ENCODE measurements at places on chromosomes 7 and 10.

GRCh38 chr7:26321435-26321834, 29.8 kb downstream of the SNX10 start:
- DNase-seq: no peak

DNA sequence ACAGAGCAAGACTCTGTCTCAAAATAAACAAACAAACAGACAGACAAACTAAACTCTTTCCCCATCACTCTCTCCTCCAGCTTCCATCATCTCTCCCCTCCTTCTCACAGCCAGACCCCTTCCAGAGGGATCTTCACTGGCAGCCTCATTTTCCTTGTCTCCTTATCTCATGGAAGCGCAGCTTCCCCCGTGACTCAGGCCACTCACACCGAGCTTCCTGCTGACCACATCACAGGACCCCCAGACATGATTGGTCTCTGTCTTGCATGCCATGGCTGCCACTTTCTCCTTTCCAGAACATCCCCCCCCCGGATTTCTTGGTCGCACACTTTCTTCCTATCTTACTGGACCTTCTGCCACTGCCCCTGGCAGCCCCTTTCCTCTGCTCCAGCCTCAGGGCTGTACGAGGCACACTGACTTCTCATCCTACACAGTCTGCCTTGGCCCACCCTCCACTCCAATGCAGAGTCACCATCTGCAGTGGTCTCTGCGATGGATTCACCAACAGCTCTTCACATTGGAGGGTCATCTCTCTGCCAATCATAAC, 4.9 kb upstream of the INSIG1 start:
- no peak for DNase-seq

DNA sequence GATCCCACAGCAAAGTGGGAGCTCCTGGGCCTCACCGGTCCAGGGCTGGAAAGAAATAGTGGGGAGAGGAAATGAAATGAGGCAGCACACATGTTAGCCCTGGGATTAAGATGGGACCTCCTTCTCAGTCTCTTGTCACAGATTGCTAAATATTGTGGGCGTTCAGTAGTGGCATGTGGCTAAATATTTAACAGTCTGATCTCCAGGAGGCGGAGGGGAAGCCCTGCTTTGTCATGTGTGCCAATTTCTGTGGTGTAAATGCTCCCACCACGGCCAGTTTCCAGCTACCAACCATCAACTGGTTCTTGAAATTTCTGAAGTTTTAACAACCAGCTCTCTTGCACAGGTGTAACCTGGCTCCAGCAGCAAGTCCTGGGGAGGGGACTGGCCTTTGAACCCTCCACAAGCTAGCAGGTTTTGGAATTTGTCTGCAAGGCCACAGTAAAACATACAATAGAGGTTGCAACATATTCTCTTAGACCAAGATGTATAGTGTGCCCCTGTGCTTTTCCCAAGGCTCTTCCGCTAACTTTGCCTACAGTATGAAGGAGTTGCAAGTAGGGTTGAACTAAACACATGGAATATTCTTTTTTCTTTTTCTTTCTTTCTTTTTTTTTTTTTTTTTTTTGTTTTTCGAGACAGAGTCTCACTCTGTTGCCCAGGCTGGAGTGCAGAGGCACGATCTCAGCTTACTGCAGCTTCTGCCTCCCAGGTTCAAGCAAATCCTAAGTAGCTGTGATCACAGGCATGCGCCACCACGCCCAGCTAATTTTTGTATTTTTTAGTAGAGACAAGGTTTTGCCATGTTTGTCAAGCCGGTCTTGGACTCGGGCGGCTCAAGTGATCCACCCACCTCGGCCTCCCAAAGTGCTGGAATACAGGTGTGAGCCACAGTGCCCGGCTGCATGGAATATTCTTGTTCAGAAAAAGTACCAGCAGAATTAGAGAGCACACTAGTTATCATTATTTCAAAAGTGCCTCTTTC, 103.1 kb upstream of the PCBD1 start:
- DNase-seq: no peak

GRCh38 chr7:40979296-40979695, 723.6 kb downstream of the INHBA start:
- DNase-seq: no peak

- no peak for DNase-seq
Observed at GRCh38 chr7:85341121-85341520, 154.3 kb upstream of the SEMA3D start.

GRCh38 chr10:101986624-101986971, 69.4 kb downstream of the ARMH3 start:
- DNase-seq: no peak

- DNase-seq: no peak
Observed at GRCh38 chr10:91771907-91772306, 26.3 kb upstream of the TNKS2 start.

- DNase-seq: no peak
Observed at GRCh38 chr7:126972571-126972970, 280.2 kb downstream of the GRM8 start.

DNA sequence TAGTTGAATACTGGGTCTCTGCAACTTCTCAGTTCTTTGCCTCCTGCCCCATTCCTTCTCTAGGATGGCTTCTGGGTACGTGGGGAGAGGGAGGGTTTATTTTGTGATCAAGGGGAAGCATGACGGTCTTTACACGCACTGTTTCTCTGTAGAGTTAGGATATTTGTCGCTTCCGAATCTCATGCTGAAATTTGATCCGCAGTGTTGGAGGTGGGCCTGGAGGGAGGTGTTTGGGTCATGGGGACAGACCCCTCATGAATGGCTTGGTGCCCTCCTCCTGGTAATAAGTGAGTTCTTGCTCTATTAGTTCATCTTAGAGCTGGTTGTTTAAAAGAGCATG, 311.2 kb downstream of the GALNT17 start:
- no peak for DNase-seq

- no peak for DNase-seq
Observed at GRCh38 chr7:43395351-43395750, 187.6 kb upstream of the STK17A start.

DNA sequence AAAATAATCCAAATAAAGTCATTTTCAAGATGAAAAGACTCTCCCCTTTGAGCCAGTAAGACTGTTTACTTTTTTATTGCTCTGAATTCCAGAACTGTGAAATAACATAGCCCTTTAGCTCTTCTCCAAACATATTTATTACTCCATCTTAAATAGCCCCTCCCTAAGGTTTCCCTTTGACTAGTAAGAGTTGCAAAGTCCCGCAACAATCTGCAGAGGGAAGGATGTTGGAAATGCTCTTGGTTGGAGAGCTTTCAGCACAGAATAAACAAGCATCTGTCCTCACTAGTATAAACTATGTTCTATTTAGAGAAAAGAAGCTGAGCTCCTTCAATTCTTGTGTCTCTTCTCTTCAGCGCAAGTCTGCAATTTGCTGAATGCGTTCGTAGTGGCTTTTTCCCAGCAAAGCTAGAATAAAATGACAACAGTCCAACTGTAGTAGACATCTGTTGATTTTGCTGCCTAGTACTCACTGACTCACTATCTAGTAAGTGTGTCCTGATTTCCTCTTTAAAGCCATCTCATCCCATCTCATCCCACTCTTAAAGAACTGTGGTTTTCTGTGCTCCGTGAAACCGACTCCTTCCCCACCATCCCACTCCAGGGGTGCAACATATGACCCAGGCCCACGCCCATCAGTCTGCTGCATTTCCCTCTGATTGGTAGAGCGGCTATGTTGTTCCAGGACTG, 104.0 kb downstream of the FAM107B start:
- DNase-seq: no peak

DNA sequence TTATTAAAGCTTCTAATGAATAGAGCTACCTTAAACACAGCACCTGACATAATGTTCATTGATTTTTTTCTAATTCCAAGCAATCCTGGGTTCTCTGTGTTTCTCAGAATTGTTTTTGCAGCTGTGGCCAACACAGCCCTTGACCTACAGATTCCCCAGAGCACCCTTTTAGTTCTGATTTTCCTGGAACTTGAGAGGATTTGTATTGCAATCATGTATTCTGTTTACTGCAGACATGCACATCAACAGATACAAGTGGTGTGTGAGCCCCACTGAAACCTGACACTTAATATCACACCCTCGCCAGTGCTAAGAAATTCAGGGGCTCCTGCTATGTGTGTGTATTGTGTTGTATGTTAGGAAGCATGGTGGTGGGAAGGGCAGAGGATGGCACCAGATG, 344.2 kb upstream of the POM121L12 start:
- no peak for DNase-seq

- DNase-seq: no peak
Observed at GRCh38 chr10:81479316-81479715, 395.7 kb upstream of the NRG3 start.

- DNase-seq: no peak
Observed at GRCh38 chr10:129660569-129660968, 193.5 kb downstream of the MGMT start.

- DNase-seq: no peak
Observed at GRCh38 chr10:25220156-25220555, 45.4 kb downstream of the GPR158 start.

DNA sequence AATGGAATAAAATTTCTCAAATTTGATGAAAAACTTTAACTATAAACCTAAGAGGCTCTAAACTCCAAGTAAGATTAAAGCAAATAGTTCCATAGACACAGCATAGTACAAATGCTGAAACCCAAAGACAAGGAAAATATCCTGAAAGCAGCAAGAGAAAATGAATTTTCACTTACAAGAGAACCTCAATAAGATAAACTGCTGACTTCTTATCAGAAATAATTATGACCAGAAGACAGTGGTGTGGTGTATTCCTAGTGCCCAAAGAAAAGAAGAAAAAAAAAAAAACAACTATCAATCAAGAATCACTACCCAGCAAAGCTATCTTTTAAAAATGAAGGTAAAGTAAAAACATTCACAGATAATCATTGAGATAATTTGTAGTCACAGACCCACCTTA, 106.3 kb downstream of the DYNC1I1 start:
- DNase-seq: no peak

DNA sequence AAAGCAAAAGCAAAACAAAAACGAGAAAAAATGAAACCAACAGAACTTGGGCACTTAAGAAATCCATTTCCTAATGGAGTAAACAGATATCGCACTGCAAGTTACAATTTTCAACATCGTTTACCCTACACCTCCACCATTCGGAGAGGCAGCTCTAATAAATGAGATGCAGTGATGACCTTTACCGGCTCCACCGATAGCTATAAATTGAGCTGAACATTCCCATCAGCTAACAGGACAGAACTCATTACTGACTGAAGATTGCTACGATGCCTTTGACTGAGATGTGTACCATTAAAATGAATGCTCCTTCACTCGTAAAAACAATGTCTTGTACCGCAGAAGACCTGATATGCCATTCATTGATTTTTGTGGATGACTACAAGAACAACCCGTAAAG, 465.6 kb downstream of the DPP6 start:
- DNase-seq: no peak

DNA sequence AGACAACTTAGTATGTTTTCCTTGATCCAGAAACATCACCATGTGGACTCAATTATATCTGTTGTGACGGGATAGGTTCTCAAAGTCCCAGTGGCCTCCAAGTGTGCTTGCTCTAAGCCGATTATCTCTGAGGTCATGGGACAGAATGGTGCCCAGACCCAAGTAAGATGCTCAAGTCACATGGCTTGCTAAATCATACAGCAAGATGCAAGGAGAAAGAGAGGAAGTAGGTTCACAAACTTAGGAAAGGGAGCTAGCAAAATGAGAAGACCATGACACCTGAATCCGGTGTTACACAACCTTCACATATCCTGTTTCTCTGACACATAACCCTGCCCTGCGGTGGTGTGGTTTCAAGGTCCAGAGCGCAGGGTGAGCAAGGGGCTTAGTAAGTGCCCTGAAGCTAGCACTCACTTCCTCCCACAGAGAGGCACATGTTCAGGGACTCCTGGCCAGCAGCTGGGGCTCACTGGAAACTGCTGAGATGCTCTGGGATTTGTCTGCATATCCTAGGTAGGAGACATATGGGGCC, 590.9 kb upstream of the ANKRD30A start:
- DNase-seq: no peak

- no peak for DNase-seq
Observed at GRCh38 chr10:4255751-4256150, 470.7 kb upstream of the KLF6 start.

DNA sequence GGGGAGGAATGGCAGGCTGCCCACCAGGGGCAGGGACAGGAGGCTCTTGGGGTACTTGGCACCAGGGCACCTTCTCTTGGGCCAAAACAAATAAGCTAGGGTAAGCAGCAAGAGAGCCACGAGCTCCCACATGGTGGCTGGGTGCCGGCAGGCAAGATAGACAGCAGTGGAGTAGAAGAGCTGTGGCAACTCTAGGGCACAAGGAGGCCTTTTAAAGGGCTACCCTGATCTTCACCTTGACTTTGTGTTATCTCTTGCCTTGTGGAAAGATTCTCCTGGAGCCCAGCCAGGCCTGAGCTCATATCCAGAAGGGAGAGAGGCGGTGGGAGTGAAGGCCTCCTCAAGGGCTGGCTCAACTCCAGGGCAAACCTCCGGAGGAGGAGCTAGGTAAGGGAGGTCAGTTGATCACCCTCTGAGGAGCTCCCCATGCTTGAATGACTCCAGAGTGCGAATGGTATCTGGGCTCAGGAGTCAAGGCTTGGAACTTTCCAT, at the start of gene CYP17A1:
CYP17A1 (minus strand) TSS at position 184 of the 492 bp plus-strand sequence; CDS start at position 132, 52 bp downstream.
- DNase-seq: no peak

DNA sequence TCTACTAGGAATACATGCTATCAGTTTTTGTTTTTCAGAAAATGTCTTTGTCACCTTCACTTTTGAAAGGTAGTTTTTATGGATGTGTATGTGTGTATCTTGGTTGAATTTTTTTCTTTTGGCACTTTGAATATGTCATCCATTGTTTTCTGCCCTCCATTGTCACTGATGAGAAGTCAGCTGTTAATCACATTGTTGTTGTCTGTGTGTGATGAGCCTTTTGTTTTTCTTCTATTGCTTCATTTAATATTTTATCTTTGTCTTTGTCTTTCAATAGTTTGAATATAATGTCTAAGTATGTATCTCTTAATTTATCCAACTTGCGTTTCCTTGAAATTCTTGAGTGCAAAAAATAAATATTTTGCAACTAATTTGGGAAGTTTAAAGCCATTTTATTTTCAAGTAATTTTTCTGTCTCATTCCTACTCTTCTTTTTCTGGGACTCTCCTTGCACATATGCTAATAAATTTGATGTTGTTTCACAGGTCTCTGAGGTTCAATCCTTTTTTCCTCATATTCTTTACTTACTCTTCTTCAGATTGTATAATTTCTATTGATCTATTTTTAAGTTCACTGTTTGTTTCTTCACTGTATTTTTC, 546.9 kb upstream of the GHITM start:
- no peak for DNase-seq

GRCh38 chr10:69439813-69440506, 11.3 kb upstream of the TSPAN15 start:
- no peak for DNase-seq

- DNase-seq: no peak
Observed at GRCh38 chr7:152403726-152404125, 32.1 kb downstream of the KMT2C start.

- DNase-seq: no peak
Observed at GRCh38 chr10:46995234-46995633, 84.0 kb downstream of the PTPN20 start.

DNA sequence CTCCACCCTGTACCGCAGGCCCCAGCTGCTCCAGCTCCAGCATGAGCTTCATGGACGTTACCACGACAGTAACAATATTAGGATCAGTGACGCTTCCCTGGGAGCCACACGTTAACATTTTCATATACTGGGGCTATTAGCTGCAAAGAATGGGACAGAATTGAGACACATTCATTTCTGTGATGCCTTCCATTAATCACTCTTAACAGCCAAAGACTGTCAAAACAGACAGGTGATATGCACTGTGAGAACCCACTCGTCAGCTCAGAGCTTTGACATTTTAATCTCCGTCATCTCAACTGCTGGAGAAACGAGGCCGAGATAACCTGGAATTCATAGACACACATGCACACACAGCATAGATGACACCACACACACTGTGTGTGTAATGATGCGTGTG, 408.4 kb upstream of the SHH start:
- no peak for DNase-seq

Data from left renal cortex interstitium (tissue), 4 donors.